ENCODE measurements at places on chromosomes 1 and 21.

DNA sequence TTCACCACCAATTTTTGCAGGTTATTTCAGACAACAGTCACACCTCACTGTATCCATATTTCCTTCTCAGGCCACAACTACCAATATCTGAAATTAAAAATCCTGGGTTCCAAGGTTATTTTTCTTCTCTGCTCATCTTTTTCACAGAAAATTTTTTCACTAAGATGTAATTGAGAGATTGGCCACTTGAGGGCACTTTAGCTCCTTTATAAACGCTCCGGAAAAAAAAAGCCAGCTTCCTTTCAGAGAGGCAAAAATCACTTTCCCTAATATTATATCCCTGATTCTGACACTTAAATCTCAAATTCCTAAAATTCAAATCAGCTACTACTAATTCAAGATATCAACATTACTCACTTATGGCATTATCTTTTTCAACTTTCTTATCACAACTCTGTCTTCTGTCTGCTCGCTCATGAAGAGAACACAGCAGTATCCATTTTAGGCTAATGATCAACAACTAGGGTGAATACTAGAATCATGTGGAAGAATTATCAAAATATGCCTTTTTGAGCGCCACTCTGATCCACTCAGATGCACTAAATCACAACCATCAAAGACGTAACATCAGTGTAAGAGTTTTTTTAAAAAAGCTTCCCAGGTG is 101.4 kb upstream of the RGS1 start:
- no peak for DNase-seq

GRCh38 chr1:117655220-117655577 is 49.4 kb downstream of the TENT5C start:
- DNase-seq, result no peak

- DNase-seq, result no peak
Measured at GRCh38 chr1:214330222-214330621, 49.3 kb downstream of the SMYD2 start.

DNA sequence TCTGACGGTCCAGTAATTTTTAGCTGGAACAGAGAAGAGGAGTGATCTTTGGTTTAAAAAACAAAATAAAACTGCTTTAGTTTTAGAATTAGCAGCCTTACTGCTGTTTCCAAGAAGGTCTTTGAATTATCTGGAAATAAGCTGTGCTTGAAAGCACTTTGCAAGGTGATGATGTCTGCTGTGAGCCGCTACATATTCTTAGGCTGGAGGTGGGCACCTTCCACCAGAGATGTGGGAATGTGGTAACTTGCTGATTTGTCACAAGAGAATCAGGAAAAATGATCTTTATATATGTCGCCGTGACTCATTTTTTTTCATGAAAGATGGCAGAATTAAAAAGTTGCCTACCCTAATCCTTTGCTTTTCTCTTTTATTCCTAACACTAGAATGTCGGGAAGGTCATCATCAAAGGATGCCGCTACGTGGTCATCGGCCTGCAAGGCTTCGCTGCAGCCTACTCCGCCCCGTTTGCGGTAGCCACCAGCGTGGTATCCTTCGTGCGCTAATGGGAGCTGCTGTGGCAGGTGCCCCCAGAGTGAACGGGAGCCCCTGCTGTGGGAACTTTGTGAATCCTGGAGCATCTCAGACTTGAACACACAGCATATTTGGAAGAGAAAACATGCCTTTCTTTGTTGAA is 6.2 kb downstream of the C1orf115 start:
- DNase-seq, result no peak

- no peak for DNase-seq
Measured at GRCh38 chr1:51294566-51295184, 35.7 kb downstream of the TTC39A start.

DNA sequence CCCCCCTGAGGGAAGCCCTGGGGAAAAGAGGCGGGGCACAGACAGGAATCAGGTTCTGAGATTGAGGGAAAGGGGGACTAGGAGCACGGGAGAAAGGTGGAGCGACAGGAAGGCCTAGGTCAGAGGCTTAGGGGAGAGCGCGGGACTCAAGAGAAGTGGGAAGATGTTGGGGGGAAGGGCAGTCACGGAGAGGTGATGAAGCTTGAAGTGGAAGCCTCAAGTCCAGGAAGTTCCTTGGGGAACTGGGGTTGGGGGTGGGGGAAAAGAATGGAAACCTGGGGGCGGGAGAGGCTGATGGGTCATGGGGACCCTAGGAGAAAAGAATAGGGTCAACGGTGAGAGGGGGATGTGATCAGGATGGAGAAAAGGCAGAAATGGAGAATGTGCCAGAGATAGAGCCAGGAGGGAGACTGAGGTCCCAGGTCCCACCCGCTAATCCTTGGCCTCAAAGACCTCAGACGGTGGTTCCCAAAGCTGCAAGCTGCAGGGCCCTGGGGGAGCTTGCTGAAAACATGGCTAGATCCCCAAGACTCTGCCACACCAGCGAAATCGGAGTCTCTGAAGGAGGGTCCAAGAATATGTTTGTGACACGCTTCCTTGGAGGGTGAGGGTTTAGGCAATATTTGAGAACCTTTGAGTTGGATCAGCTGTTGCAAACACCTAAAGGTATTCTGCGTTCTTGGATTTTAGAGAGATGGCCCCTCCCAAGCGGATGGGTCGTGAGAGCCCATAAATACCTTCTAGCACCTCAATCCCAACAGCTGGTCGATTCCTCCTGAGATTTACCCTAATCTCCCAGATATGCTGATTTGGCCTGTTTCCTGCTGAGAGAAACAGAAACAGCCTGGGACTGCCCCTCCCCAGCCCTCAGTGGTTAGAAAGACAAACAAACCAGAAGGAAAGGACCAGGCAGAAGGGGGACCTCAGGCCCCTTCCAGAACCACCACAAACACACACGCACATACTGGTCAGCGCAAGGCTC is 3.6 kb downstream of the C1orf232 start:
- no peak for DNase-seq

GRCh38 chr21:45539046-45539795 is 3.0 kb downstream of the SLC19A1 start:
- no peak for DNase-seq

- DNase-seq, result no peak
Measured at GRCh38 chr1:206554701-206555472, 47.6 kb downstream of the RASSF5 start.

- peak; percentile 65 for DNase-seq
Measured at GRCh38 chr1:65247419-65248359, 61.7 kb upstream of the DNAJC6 start.

DNA sequence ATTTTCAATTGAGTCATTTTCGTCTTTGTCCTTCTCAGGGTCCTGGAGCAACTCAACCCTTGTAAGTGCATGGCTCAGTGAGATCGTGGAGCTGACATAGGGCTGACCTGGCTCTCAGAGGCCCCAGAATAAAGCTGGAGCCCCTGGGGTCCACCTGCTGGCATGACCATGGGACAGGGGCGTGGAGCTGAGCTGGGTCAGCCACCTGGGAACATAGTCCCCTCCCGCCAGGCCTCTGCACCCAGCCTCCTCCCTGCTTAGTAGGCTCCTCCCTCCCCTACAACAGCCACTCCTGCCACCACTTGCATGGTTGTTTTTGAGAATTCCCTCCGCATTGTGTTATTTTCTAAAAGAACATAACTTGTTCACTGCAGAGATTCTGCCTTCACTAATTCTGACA is 3.1 kb upstream of the RIPK4 start:
- no peak for DNase-seq

- no peak for DNase-seq
Measured at GRCh38 chr21:44682580-44683151, 703 bp upstream of the KRTAP12-1 start.

DNA sequence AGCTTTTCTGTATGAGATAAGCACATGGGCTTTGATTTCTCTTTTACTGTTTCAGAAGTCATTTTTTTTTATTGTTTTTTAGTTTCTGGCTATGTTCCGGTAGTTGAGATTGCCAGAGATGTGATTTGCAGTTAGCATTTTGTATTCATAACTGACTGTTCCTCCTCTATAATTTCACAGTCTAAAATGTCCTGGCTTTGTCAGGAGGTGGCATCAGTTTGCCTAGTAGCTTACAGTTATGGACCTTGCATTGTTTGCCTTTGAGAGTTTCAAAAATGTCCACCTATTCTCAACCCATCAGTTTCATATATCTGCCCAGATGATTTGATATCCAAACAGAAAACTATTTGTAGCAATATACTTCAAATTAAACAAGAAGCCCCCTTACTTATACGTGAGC is 39.5 kb upstream of the ST6GALNAC3 start:
- DNase-seq, result no peak

DNA sequence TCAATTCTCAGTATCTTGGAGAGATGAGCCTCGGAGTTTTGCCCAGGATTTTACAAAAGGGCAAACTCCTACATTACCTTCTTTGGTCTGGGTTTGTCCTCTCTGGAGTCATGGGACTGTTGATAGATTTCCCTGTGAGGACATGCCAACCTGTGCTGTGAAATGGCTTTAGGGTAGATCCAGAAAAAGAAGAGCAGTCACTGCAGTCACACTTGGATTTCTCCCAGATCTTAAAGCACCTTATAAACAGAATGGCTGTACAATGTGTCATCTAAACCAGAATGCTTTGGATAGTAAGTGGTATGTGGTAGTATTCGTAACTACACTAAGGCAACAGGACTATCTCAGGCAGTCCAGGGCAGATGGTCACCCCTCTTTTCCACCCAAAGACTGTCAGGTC is 1.9 kb upstream of the CSRP1 start:
- no peak for DNase-seq

DNA sequence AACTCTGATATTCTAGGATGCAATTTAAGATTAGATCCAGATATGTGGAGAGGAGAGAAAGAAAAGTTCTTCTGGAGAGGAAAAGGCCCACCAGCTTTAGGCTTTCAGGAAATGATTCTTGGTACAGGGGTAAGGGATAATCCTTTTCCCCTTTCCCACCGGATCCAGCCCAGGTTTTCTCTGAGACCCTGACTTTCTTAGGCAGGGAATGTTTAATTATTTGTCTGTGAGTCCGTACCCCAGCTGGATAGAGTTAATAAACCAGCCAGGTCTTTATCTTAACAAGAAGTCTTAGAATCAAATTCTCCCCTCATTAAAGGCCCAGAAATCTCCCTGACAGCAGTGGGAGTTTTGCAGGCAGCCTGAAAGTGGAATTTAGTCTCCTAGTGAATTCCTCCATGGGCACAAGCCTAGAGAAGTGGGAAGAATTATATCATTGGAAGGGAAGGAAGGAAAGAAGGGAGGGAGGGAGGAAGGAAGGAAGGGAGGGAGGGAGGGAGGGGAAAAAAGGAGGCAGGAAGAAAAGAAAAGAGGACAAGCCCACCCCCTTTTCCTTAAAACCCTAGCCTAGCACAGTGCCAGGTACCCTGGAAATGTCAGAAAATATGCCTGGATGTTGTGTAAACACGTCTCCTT is 189.0 kb downstream of the PLPP3 start:
- no peak for DNase-seq

- DNase-seq, result no peak
Measured at GRCh38 chr1:205435578-205436573, 14.0 kb upstream of the LEMD1 start.

DNA sequence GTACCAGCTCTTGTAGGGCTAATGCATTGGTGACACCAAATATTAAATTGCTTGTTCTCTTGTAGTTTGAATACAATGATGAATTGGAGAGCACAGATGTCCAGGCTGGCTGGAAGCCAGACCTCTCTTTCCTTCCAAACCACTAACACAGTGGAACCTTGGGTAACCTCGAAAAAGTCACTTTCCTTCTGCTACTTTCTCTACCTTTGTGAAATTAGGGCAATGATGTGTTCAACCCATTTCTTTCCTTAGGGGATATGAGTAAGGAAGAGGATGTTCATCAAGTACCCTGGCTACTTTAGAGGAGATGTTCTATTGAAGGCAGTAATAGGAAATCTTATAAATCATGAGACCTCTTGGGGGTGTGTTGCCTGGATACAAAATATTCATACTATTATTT is 55.7 kb downstream of the XCL2 start:
- DNase-seq, result no peak

DNA sequence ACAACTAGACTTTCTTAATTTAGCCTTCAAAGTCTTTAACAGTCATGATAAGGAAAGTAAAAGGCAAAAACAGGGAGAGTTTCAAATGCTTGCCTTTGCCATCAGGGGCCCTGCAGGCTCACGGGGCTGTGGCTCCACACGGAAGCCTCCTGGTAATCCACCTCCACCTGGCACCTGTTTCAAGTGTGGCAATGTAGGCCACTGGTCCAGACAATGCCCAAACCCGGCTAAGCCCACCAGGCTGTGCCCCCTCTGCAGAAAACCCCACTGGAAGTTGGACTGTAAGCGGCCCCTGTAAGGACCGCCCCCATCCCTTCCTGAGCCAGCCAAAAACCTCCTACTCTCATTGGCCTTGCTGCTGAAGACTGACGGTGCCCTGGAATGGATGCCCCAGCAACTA is 32.5 kb downstream of the VN1R5 start:
- no peak for DNase-seq

- DNase-seq, result no peak
Measured at GRCh38 chr1:197210426-197210825, 57.6 kb upstream of the CRB1 start.

GRCh38 chr1:51636764-51637522 is 20.1 kb downstream of the OSBPL9 start:
- no peak for DNase-seq

DNA sequence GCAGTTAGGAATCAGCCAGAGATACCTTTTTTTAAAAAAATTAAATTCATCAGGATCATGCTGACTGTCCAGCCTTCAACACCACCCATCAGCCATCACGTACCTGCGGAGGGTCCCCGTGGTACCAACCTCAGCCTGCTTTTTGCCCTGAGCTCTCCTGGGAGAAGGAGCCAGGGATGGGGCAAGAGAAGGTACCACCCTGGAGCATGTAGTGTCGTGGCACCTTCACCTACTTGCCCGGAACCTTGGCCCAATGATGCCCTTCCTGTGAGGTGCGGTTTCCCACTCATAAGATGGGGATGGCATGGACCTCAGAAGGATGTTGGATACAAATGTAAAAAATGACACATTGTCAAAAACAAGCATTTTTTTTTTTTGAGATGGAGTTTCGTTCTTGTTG is 88.4 kb upstream of the C1orf174 start:
- DNase-seq, result no peak

DNA sequence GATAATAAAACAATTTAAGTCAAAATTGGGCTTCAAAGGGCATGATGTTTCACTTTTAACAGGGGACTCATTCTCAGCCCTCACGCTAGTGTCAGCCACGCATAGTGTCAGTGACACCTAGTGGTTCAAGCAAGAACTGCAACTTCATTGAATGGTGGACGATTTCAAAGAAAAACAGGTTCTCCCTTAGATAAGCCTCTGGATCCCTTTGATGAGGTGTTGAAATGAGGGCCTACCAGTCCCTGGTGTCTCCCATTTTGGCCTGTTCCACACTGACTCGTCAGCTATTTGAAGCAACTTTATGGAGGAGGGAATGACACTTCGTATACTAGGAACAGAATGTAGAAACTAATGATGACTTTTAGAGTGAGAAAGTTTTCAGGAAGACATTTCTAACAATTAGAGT is 56.2 kb downstream of the FCRL5 start:
- peak; percentile 8 for DNase-seq

Measured in HTR-8/SVneo (cell line).